ENCODE measurements at places on chromosomes 16 and 17.

GRCh38 chr17:65557349-65558310 lies 3.8 kb downstream of the AXIN2 start:
- no peak for DNase-seq

- DNase-seq = no peak
Measured at GRCh38 chr16:22634954-22635353, 124.3 kb downstream of the NPIPB5 start.

DNA sequence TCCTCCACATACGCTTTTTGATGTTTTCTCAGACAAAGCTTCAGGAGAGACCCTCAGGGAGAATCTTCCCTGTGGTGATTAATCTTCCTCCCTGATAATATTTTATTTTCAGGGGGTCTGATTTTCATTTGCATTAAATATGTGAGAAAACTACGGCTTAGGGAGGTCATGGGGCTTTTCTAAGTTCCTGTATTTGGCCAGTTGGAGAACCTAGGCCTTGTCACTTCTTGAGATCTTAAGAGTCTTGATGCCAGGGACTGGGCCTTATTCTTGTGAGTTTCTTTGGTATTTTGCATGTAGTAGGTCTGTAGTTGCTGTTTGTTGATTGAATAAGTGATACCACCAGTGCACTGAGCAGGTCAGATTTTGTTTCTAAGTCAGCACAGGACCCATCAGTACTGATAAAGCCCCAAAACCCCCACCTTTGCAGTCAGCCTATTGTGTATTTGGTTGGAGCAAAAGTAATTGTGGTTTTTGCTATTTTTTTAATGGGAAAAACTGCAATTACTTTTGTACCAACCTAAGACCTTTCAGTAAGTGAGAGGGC lies 130.1 kb downstream of the PRKCA start:
- DNase-seq = no peak

GRCh38 chr17:82586576-82587233 lies 61.5 kb downstream of the WDR45B start:
- no peak for DNase-seq

DNA sequence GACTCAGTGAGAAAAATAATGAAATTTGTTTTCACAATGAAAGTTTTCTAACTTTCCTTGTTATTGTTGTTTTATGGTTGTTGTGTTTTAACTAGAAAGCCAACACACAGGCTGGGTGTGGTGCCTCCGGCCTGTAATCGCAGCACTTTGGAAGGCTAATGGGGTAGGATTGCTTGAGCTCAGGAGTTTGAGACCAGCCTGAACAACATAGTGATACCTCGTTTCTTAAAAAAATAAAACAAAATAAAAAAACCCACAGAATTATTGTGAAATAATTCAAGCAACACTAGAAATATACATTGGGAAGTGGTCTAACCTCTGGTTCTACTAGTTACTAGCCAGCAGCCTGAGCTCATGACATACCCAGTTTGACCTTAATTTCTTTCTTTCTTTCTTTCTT lies 630 bp downstream of the MILR1 start:
- DNase-seq = no peak

GRCh38 chr16:66752958-66753357 lies 1.5 kb upstream of the DYNC1LI2 start:
- no peak for DNase-seq

DNA sequence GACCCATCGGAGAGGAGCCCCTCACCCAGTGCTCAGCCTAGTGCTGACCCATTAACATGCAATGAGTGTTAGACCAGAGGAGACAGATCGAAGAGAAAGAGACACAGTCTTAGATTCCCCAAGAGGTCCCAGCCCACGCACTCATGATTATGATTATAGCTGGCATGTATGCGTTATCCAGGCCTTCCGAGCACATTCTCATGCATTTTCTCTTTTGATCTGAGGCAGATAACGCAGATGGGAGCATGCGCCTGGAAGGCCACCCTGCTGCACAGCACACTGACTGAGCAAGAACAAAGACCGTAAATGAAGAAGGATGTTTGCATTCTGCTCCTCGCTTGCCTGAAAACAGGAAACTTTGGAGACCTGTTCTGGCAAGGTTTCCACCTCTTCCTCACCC lies 232.7 kb downstream of the SOX9 start:
- no peak for DNase-seq

GRCh38 chr16:21277927-21278706 lies at the start of gene CRYM:
Gene CRYM, minus strand, starts transcription at chr16:21278290. Its CDS starts 39 bp downstream, at chr16:21278251.
- DNase-seq = peak; percentile 73

GRCh38 chr16:64900517-64900916 lies 221.3 kb downstream of the CDH11 start:
- no peak for DNase-seq

DNA sequence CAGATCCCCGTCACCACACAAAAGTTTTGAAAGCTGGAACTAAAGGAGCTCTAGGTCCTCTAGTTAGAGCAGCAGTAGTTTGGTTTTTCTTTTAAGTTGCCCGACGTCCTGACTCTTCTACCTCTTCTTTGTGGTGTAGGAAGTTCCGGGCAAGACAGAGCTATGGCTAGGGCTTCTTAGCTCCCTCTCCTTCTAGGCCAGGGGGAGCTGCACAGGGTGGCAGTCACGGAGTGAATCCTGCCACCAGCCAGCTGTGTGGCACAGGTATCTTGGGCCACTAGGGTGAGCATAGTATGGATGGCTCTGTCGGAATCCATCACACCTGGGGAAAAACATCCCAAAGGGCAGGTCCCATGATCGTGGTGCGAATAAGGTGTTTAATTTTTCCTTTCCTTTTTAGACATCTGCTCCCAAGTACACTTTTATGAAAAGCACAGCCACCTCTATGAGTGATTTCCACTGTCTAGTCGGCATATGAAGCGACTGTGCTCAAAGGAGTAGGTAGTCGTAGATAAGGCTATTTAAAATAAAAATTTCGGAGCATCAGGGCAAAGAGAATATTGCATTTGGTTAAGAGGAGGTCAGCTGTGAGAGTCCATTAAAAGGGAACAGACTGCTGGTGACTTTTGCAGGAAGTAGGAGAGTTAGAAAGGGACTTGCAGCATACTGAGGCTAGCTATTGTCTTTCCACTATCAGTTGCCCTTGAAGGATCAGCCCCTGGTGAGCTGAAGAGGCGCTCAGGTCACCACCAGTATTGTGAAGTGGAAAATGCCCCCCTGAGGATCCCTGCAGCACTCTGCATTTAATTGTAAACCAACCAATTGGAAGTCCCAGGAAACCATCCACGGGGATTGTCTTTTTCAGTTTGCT lies 2.1 kb downstream of the PRKCA start:
- DNase-seq = no peak

- peak; percentile 94 for DNase-seq
Measured at GRCh38 chr17:2592971-2593820, at the start of gene PAFAH1B1. Gene PAFAH1B1, plus strand, starts transcription at chr17:2593654. Its CDS starts 44,635 bp downstream, at chr17:2638289.

DNA sequence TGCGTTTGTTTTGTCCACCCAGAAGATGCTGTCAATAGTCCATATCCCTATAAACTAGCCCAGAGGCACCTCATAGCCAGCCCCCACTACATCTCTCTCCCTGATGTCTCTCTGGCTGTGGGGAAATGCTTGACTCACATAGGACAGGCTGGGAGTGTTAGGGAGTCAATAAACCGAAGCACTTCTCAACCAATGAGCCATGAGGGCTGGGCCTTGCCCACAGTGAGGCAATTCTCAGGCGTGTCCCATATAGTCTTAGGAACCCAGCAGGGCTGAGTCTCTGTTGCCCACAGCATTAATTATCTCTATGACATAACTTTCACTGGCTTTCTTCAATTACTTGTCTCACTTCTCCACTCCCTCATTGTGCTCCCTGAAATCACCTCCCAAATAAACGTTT lies 387.3 kb upstream of the CDH11 start:
- DNase-seq = no peak

DNA sequence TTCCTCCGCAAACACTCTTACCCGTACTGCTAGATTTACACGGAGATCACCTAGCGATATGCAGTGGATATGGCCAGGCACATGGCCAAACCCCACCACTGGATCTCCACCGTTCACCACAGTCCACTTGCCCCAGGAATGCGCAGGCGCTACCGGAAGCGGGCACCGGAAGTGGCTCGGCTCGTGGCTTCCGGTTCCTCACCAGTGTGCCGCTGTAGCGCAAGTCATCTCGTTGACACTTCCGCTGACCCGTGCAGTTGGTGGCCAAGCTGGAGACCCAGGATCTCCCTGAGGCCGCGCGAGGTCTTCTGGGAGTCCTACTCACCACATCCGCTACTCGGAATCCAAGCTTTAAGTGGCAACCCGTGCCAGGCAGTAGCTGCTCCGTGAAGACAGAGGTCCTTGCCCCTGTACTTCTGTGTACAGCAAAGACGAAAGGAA lies 11.5 kb downstream of the ZNF597 start:
- peak; percentile 66 for DNase-seq

- DNase-seq = no peak
Measured at GRCh38 chr16:22687031-22687530, 126.9 kb upstream of the HS3ST2 start.

DNA sequence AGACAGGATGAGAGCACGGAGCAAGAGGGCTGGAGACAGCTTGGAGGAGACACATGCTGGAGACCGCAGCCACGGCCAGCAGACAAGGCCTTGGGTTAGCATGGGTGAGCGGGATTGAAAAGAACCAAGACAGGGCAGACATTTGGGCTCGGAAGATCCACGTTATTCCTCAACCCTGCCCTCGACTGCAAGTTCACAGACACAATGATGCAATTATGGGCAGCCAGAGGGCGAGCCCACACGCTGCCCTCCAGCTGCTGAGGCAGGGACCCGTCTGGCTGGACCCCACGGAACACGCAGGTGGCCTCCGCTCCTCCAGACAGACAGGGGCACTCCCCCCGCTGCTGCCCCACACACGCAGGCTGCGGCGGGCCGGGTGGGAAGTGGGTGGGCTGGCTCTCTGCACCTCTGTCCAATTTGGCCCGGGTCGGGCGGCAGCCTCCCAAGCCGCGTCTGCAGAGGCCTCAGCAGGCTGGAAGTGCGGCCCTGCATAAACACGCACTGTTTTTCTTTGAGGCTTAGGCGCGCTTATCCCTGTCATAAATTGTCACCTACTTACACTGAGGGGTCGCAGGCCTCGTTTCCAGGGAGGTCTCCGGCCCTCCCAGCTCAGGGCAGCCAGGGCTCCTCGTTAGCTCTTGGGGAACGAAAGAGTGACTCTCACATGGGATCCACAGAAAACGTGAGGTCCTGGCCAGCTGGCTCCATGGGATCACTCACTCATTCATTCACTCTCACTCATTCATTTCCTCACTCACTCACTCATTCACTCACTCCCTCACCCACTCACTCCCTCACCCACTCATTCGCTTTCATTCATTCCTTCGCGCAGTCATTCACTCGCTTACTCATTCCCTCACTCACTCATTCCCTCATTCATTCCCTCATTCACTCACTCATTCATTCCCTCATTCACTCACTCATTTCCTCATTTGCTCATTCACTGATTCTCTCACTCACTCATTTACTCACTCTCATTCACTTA lies 303.9 kb downstream of the C16orf95 start:
- no peak for DNase-seq

- DNase-seq = no peak
Measured at GRCh38 chr17:17844500-17844899, 7.7 kb upstream of the SREBF1 start.

All from sciatic nerve (tissue), 2 donors.